CD4-positive, alpha-beta memory T cell (primary cell): ENCODE measurements at places on chromosomes 11 and 22. TPM values are rescaled to one million over a fixed set of nuclear protein-coding genes. Genes with fewer than 3 reads are reported as not detected.

ACR gene
- not detected for total RNA-seq

MYO7A gene
- 0.20 TPM for total RNA-seq

MAJIN gene
- total RNA-seq, result 0.91 TPM

POU2AF3 gene
- not detected for total RNA-seq

AIP gene
- total RNA-seq, result 132 TPM

OR4A16 gene
- not detected for total RNA-seq

GALNT18 gene
- total RNA-seq, result not detected

SLN gene
- total RNA-seq, result not detected

TCF20 gene
- 93.4 TPM for total RNA-seq

C11orf24 gene
- total RNA-seq, result 20.3 TPM

OR52N4 gene
- 2.2 TPM for total RNA-seq

APLNR gene
- not detected for total RNA-seq
